Cardiac septum (tissue), 1 donor: ENCODE measurements at places on chromosomes 1 and 21.

DNA sequence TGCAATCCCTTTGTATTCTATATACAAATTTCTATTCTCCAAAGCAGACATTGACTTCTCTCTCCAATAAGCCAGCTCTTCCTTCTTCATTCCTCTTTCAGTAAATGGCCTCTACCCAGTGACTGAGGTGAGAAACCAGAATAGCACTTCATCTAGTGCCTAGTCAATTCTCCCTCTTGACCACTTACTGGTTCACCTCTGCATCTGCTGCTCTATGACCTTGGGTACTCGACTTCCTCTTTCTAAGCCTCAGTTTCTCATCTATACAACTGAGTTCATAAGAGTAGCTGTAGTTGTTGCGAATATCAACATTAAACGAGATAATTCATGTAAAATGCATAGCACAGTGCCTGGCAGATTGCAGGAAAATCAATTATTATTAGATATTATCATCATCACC is 12.4 kb downstream of the LYST start:
- DNase-seq: no peak

- no peak for DNase-seq
Measured at GRCh38 chr1:47660622-47661021, 222.8 kb downstream of the FOXD2 start.

GRCh38 chr1:28592321-28593071 is 431 bp downstream of the RAB42 start:
- DNase-seq: no peak

GRCh38 chr1:3727042-3727824 is 25.0 kb upstream of the CCDC27 start:
- no peak for DNase-seq

DNA sequence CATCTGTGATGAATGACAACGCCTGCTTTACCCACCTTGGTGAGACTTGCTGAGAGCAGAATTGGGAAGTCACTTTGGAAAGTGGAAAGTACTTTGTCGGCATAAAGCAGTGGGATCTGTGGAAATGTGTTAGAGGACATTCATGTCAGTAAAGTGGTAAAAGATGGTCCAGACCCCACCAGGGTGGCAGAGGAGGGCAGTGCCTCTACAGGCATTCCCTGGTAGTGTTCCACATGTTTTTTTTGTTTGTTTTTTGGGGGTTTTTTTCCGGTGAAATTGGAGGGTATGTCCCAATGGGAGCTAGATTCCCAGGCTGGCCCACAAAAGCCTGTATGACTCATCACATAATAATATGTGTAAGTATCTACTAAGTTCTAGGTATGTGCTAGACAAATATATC is 80.6 kb downstream of the ELAVL4 start:
- no peak for DNase-seq

- no peak for DNase-seq
Measured at GRCh38 chr1:155334962-155335361, 14.3 kb downstream of the RUSC1 start.

DNA sequence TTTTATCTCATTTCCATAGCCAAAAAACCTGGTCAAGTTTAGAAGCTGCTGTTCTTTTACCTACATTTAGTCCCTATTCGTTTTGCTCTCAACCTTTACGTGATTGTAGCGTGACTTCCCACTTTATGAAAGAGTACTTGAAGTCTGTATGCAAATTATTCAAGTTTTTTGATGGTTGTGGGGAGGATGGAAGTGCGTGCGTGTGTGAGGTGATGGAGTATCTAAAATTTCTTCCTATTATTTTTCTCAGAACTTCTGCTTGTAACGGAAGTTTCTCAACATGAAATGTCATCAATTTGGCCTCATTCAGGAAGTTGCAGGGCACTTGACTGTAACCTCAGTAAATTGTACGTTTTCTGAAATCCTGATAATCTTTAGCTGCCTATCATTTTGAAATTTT is 64.0 kb downstream of the SAMSN1 start:
- no peak for DNase-seq

- no peak for DNase-seq
Measured at GRCh38 chr21:41966872-41967621, 13.2 kb upstream of the C2CD2 start.

- no peak for DNase-seq
Measured at GRCh38 chr1:182709225-182709764, 24.9 kb upstream of the RGS8 start.

DNA sequence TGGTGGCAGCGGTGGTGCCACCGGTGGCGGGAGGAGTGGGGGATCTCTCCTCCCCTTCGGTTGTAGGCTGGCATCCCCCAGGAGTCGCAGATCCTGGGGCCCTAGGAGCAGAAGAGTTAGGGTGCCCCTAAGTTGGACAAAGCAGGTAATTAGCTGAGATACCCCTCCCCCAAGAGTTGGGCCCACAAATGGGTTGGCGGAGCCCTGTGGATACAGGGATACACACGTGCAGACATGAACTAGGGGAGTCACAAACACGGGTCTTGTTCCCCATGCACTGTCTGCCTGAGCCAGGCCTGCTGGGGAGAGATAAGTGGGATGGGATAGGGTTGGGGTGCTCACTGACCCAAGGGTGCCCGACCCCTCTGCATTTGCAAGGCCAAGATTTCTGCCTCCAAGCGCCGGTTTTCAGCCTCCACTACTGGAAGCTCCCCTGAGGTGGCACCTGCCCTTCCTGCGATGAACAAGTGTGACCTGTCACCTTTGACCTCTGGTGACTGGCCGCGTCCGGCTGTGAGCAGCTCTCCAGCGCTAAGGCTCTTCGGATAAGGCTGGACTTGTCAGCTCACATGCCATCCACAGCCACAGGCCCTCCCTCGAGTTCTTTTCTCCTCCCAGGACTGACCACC is 1.8 kb downstream of the CCDC17 start:
- no peak for DNase-seq

DNA sequence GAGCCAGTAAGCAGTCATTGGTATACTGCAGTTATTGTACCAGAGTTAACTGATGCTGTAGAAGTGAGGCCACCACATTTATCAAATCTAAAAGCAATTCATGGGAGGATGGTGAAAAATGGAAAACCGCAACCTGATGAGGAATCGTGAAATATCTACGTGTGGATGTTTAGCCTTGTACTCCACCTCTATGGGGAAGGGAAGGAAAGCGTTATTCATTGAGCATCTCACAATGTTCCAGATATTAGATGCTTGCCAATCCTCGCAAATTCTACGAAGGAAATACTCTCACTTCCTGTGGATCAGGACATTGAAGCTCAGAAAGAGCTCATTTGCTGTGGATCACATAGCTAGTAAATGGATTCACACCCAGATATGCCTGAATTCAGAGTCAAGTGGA is 77.3 kb downstream of the LRRC8D start:
- no peak for DNase-seq

DNA sequence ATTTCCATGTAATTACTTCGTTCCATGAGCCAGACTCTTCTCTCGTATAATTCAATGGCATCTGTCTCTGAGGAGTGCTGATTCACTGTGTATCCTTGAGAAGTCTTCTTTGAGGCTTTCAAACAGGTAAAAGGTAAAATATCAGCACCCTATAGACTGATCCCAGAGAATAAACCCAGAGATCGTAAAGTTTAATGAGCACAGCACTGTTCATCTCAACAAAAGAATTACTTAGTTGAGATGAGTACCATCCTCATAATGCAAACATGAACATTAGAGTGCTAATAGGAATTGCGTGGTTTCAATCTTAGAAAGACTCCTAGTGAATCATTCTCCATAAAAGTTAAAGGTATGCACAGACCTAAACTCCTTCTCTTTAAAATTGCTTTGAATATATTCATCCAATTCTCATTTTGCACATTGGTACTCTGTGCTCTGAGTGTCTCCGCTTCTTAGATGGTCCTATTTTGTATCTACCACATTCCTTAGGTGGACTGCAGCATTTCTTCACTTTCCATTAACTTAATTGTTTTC is 97.2 kb downstream of the TBX15 start:
- no peak for DNase-seq

DNA sequence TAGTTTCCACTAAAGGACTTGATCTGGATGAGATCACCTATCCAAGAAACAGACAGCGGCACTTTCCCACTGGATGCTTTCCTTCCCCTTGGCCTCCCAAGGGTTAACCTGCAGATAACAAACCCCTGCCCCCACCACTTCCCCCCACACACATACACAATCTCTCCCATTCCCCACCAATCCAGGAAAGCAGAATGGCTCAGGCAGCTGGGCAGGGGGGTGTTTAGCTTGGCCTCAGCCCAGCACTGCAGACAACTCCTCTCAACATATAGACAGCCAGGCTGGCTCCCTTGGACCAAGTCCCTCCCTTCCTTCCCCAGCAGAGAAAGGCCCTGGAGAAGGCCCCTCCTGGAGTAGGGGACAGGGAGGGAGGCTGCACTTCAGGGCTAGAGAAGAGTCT is 24.6 kb downstream of the PLEKHA6 start:
- no peak for DNase-seq

DNA sequence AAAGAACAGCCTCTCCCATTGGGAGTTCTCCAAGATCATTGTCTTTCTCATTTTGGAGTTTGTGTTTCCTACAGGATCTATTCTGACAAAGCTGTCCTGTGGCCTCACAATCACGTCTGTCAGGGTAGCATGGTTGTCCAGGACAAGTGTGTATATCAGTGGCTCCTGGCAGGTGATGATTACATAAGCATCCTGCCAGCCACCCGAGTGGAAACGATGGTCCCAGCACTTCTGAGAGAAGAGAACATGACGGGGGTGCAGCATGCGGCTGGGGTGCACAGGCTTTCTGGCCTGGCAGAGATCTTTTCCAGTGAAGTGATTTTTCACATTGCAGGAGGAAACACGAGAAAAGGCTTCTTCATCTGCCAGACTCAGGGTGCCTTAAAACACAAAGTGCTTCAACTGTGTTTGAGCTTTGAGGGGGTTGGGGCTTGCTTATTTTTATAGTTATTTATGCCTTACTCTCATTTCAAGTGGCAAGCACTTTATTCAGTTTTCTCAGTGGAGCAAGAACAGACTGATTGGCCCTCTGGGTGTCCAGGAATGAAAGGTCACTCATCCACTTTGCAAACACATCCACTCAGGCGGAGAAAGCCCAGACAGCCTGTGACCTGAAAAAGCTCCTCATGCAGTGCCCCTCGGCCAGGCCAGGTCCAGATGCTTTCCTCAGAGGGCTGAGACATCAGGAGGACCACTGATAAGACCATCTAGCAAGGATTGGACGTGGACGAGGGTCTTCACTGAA is 186.0 kb downstream of the DUSP10 start:
- no peak for DNase-seq

DNA sequence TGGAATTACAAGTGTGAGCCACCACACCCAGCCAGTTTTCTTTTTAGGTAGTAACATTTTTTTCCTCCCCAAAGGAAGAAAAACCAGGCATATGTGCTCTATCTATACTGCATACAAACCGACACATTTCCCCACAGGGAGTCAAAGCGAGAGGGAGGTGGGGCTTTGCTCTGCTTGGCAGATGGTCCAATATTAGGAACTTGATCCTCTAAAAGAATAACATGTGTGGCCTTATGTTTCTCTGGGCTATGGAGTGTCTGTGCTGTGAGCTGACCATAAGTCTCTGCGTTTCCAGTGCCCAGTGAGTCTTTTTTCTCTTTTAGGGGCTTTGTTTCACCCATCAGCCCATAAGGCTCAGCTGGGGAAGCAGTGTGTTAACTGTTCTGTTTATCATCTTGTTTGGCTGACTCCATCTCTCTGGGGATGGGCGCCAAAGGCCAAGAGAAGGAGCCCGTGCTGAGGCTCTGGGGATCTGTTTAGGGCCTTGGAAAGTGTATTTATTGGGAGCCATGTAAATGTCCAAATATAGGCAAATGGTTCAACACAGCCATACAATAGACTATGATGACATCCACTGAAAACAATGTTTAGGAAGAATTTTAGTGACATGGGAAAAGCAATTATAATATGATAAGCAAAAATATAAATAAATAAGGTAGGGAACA is 20.2 kb downstream of the LMOD1 start:
- DNase-seq: no peak
